T-helper 22 cell (primary cell): ENCODE measurements at places on chromosomes 7 and 10.

DNA sequence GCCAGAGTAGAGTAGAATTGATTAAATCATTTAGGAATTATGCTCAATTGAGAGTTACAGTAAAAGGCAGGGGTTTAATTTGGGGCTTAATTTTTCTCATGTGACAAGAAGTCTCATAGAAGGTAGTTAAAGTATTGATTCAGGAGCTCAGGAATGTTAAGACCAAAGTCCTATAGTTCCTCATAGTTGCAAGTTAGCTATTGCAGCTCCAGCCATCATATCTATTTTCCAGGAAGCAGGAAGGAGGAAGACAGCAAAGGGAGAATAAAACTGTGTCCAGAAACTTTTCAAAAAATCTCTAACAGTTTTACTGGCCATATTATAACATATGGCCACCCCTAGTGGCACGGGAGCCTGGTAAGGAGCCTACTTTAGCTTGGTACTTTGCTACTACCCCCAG, 97.0 kb upstream of the RPA3 start:
- no peak for DNase-seq

- no peak for DNase-seq
These were observed 65.8 kb upstream of the PRKAR2B start for GRCh38 chr7:106978425-106979420.

DNA sequence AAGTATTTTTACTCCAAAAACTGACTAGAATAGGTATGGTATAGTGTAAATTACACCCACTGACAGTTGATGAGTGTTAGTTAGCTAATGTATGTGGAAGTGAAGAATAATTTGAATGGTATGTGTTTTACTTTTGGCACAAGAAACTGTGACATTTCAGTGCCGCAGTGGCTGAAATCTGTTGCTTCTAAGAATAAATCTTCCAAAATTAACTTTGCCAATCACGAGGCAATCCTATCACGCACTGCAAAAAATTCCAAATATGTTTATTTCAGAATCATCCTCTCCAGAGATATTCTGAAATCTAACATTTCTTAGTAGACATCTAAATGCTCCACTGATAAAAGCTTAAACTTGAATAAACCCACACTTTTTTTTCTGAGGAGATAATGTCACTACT, 61.2 kb downstream of the PCLO start:
- DNase-seq, result no peak

- no peak for DNase-seq
These were observed 36.0 kb upstream of the OTUD1 start for GRCh38 chr10:23402856-23403255.

DNA sequence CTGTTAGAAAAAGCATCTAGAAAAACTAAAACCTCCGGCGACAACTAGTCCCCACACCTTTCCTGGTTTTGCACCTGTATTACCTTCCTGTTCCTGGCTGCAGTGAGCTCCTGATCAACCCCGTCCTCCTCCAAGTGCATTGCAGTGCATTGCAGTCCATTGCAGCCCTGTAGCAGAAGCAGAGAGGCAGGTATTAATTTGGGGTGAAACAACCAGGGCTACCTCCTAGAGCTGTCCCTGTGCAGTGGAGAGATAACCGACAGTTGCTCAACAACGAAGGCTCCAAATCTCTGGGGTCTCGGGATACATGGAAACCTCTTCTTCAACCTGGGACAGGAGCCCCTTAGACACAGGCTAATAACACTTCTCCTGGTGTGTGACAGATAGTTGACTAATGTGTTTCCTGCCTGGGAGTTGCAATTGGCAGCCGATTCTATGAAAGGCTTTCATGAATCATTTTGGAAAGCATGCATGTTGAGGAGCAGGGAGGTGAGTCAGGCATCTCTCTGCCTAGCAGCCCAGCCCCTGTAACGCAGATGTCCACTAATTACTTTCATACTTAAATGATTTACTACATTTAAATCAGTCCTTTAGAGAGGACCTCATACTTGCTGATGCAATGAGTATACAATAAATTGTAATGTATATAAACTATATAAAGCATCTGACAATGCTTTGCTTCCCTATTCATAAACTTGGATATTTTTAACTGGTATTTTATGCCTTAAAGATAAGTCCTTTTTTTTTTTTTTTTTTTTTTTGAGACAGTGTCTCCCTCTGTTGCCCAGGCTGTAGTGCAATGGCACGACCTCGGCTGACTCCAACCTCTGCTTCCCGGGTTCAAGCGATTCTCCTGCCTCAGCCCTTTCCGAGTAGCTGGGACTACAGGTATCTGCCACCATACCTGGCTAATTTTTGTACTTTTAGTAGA, 59.0 kb downstream of the PRR15 start:
- no peak for DNase-seq

DNA sequence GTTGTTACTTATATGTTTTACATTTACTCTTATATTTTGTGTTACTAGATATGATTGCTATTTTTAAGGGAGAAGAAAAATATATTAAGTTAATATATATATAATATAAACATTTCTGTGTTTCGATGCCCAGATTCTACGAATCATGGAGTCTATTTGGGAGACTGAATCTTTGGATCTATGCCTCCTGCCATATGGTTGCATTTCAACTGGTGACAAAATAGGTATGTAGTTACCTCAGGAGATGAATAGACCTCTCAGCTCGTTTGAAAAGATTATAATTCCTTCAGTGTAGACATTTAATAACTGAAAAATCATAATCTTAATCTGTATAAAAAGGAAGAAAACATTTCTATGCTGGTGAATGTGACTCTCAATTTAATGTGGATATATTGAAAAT, 16.9 kb downstream of the PIK3CG start:
- no peak for DNase-seq

GRCh38 chr7:29892231-29892630, 85.9 kb downstream of the WIPF3 start:
- no peak for DNase-seq

- DNase-seq, result peak; percentile 4
These were observed 9.3 kb upstream of the ZC3HAV1L start for GRCh38 chr7:139044813-139045794.

- no peak for DNase-seq
These were observed 80.8 kb downstream of the CD36 start for GRCh38 chr7:80719261-80719660.

DNA sequence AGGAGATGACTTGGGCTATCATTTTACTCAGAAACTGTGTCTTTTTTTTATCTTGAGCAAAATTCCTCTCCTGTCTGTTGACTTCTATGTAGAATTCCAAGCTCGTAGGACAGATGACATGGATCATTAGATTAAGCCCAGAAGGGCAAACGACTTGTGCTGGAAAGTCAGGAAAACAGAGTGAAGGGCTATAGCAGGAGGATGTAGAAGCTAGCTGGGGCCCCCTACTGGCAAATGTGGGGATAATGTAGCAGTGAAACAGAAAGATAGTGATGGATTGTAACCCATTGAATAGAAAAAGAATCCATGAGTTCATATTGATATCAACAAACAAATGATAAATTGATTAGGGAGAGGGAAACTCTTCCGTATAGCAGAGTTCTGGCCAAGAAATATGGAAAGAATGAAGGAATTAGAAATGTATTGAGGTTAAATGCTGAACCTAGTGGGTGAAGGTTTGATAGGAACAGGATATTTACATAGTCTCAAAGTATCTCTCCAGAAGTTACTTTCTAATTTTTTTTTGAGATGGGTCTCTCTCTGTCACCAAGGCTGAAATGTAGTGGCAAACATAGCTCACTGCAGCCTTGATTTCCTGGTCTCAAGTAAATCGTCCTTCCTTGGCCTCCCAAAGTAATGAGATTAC, 103.6 kb downstream of the LYZL1 start:
- no peak for DNase-seq

GRCh38 chr10:77320971-77321471, 316.6 kb downstream of the KCNMA1 start:
- DNase-seq, result no peak

DNA sequence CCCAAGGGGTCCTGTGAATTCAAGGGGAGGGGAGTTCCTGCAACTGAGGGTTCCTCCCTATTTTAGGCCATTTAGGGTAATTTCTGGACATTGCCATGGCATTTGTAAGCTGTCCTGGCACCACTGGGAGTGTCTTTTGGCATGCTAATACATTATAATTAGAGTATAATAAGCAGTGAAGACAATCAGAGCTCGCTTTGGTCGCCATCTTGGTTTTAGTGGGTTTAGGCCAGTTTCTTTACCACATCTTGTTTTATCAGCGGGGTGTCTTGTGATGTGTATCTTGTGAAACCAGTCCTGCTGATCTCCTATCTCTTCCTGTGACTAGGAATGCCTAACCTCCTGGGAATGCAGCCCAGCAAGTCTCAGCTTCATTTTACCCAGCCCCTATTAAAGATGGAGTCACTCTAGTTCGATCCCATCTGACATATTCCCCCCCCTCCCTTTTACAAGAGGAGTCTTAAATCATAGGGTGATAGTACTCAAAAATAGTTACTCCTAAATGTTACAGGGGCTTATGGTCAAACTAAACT, 43.2 kb downstream of the SVOPL start:
- DNase-seq, result no peak

DNA sequence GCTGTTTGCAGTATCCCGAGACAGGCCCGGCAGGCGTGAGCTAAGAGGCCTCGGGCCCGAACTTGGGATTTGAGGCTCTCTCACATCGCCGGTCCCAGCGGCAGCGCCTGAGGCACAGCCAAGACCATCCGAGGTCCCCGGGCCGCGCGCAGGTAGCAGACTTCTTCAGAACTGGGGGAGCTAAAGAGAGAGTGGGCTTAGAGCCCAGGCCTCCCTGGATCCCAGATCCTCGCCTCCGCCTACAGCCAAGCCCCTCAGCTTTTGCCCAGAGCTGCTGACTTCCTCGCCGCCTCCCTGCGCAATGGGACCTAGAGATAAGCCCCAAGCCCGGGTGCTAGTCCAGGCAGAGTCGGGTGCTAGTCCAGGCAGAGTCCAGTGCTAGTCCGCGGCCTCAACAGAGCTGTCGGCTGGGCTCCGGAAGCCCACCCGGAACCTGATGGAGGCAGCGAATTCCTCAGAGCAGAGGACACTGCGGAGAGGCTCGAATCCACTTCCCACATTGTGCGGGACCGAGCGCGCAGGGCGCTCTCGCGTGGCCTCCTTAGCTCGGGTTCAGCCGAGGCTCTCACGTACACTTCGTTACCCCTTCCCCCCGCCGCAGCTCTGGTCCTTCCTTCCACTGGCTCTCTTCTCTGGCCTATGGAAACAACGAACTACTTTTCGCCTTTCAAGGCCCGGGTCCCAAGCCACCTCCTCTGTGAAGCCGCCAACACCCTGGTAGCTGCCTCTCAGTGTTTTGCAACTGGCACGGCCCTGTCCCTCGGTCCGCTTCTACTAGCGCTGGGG, 5.8 kb downstream of the LBX1 start:
- no peak for DNase-seq

- DNase-seq, result no peak
These were observed 95.0 kb downstream of the ST7 start for GRCh38 chr7:117048114-117048866.

DNA sequence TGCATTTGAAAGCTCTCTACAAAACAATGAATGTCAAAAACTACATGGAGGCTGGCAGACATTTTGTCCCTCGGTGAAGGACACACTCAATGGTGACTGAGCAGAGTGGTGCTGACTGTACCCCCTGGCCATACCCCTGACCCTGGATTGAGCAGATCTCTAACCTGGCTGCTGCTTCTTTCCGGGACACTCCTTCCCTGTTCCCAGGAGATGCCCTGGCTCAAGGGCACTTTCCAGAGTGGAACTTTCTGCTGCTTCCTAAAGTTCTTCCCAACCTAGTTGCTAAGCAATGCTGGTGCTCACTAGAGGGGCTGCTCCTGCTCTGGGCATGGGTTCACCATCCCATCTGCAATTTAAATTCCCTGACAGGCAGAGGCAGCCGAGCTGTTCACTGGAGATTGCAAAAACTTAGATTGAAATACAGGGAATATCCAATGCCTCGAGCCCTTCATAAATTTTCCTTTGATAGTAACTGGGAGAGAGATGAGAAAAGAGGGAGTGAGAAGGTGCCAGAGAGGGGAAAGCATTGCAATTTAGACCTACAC, 384.3 kb upstream of the PODXL start:
- DNase-seq, result no peak

- no peak for DNase-seq
These were observed 314.1 kb upstream of the SP4 start for GRCh38 chr7:21113609-21114415.

- no peak for DNase-seq
These were observed 188.1 kb upstream of the TMEM72 start for GRCh38 chr10:44723082-44723481.

DNA sequence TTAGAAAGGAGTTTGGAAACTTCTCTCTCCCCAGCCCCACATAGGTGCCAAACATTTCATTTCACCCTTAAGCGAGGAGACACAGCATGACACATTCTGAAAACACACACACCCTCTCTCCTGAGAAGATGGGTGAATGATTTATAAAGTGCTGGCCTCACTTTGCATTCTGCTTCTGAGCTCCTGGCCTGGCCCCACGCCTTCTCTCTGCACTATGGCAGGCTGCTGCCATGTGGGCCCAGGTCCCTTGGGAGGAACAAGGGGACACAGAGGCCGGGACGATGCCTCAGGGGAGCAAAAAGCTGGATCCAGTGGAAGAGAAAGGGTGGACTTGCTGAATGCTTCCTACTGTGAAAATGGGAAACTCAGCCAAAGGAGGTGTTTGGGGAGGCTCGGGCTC, 56.0 kb downstream of the CPXM2 start:
- no peak for DNase-seq

- no peak for DNase-seq
These were observed 9.6 kb upstream of the OAT start for GRCh38 chr10:124428207-124428777.

- no peak for DNase-seq
These were observed 4.5 kb upstream of the MICALL2 start for GRCh38 chr7:1463676-1464223.

DNA sequence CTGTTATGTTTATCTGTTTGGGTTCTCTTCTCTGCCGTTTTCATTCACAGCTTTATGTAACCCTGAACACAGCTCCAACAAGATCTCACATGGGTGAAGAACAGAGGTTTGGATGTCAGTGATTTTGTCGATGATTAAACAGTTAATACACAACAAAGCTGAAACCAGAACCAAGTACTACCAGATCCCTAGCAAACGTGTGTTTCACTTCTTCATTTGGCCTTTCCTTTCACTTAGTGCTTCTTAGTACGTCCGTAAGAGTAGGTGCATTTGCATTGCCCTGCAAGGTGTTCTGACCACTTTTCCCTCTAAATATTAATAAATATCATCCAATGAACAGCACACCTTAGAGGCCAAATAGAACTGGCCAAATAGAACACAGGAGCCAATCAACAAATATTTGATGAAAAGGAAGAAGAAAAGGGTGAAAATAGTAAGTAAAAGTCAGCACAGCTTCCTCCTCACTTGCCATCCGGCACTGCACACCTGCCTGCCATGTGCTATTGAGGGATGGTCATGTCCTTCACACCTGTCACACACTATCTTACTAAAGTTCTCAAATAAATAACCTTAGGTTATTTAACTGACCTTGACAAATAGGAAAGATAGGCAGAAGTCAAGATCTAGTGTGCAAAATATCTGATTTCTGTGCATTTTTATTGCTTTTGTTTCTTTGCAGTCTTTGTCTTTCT, 252.6 kb upstream of the ANKRD30A start:
- DNase-seq, result no peak

GRCh38 chr7:73342645-73343044, 14.7 kb downstream of the FKBP6 start:
- no peak for DNase-seq
